ENCODE measurements at places on chromosomes 7 and 10. TPM values are rescaled to one million over a fixed set of nuclear protein-coding genes. Genes with fewer than 3 reads are reported as not detected.

Gene PRSS37
- total RNA-seq = not detected

Gene GSTO2
- 29.2 TPM for total RNA-seq

Gene STAMBPL1
- total RNA-seq = 2.6 TPM

Gene ZFAND4
- 3.9 TPM for total RNA-seq

Gene IL2RA
- not detected for total RNA-seq

Gene DGKI
- under 0.01 TPM for total RNA-seq

Gene SEMA3C
- 178 TPM for total RNA-seq

Gene TRPV6
- 0.26 TPM for total RNA-seq

Gene GGCT
- total RNA-seq = 57.9 TPM

Gene STOX1
- total RNA-seq = not detected

Gene CRHR2
- total RNA-seq = not detected

Gene INSIG1
- total RNA-seq = 36.6 TPM

Gene MBL2
- not detected for total RNA-seq

Gene GTF2IRD1
- total RNA-seq = 23.7 TPM
